ENCODE measurements at places on chromosomes 6 and 20. TPM values are rescaled to one million over a fixed set of nuclear protein-coding genes. Genes with fewer than 3 reads are reported as not detected.

The ERGIC3 gene
- total RNA-seq, result 361 TPM

The BMP6 gene
- total RNA-seq, result 2.3 TPM

The ZNF217 gene
- 16.0 TPM for total RNA-seq

The UBE2C gene
- total RNA-seq, result 7.2 TPM

The PNPLA1 gene
- total RNA-seq, result not detected

The TMEM200A gene
- total RNA-seq, result 2.6 TPM

The KHDC1 gene
- total RNA-seq, result 4.1 TPM

The ZBTB12 gene
- 2.6 TPM for total RNA-seq

The PLA2G7 gene
- not detected for total RNA-seq

The PIM1 gene
- total RNA-seq, result 46.6 TPM

The ARFGEF3 gene
- 0.12 TPM for total RNA-seq

The SYCP2L gene
- not detected for total RNA-seq

The IGF2R gene
- 64.4 TPM for total RNA-seq

The STX11 gene
- 0.17 TPM for total RNA-seq

The PPP1R3D gene
- total RNA-seq, result 6.0 TPM

The HIVEP1 gene
- total RNA-seq, result 7.7 TPM

The LY6G6C gene
- not detected for total RNA-seq

The NUDT3 gene
- 15.4 TPM for total RNA-seq

The GPSM3 gene
- total RNA-seq, result 0.26 TPM

The PLCB4 gene
- total RNA-seq, result 0.23 TPM

The TCF19 gene
- 5.0 TPM for total RNA-seq

The IBTK gene
- total RNA-seq, result 27.8 TPM
